ENCODE measurements at places on chromosomes 7 and 10.

DNA sequence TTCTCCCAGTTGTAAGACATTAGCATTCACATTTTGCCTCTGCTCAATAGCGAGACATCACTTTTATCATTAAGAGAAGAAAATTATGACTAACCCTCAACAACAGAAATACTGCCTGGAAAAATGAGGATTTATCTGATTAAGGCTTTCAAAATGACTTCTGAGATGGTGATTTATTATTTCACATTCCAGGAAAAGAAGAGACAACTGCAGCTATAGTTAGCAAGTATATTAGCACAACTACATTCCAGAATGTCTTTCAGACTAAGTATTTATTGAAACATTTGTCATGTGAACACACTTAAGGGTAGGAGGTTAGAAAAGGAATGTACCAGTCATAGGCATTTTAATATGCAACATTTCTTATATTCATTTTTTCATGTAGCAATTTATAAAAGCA lies 162.0 kb downstream of the IQUB start:
- DNase-seq: no peak

DNA sequence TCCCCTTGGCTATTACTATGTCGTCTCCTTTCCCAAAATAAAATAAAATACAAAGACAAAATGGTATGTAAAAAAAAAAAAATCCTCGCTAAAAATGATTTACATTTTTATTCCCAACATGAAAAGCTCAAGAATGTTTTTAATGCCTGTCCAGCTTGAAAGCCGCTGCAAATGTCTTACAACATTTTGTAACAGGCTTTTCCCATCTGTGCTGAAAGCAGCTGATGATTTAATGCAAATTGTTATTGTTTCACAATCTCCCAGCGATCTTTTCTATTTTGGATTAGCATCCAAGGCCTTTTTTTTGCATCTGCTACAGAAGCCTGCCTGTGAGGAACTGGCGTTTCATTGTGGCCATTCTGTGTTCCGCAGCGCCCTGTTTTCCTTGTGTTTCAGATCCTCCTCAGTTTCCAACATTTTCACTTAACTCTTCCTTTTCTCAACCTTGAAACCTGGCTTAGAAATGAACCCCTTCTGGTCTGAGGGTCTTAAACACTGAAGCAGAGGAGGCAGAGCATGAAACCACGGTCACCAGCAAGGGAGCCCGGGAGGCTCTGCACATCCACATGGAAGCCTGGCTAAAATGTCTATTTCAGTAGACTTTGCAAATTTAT lies 712.1 kb downstream of the PARD3 start:
- no peak for DNase-seq

DNA sequence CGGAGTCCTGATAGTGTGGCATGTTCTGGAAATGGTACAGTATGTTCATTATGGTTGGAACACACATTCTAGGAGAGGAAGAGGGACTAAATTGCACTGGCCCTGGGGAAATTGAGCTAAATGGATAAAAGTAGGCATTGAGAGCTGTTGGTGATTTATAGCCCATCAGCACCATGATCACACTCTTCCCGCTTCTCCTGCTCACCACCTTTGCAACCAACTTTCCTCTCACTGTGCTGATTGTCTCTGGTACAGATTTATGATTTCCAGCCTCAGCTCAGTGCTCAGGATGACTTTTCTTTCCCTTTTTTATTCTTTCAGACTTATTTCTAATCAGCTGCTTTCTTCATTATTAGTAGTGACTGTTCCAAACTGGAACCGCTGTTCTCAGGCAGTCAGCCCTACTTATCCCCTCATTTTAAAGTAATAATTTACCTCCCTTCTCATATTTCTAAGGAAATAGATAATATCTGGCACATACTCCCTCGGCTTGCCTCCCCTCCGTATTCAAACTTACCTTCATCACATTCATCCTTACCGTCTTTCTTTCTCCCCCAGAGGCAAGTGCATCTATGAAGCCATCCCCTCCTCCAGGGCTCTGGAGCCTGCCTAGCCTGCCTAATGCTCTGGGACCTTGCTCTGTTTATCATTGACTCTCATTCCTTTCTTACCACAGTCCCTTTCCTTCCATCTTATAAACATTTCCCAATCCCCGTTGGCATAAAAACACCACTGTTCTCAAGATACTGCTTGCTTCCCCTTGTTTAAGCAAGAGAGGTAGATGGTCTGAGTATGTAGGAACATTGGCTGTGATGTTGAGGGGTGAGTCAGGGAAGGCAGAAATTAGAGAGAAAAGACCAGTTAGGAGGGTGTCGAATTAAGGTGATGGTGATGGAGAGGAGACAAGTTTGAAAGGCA lies 51.6 kb upstream of the RPA3 start:
- DNase-seq: no peak

GRCh38 chr7:118140468-118140867 lies 43.5 kb upstream of the LSM8 start:
- DNase-seq: no peak

GRCh38 chr7:20113427-20114027 lies 103.7 kb downstream of the MACC1 start:
- no peak for DNase-seq

- no peak for DNase-seq
Measured at GRCh38 chr7:70336536-70336935, 738.3 kb downstream of the AUTS2 start.

GRCh38 chr10:94735197-94735596 lies 27.3 kb upstream of the CYP2C19 start:
- DNase-seq: no peak

DNA sequence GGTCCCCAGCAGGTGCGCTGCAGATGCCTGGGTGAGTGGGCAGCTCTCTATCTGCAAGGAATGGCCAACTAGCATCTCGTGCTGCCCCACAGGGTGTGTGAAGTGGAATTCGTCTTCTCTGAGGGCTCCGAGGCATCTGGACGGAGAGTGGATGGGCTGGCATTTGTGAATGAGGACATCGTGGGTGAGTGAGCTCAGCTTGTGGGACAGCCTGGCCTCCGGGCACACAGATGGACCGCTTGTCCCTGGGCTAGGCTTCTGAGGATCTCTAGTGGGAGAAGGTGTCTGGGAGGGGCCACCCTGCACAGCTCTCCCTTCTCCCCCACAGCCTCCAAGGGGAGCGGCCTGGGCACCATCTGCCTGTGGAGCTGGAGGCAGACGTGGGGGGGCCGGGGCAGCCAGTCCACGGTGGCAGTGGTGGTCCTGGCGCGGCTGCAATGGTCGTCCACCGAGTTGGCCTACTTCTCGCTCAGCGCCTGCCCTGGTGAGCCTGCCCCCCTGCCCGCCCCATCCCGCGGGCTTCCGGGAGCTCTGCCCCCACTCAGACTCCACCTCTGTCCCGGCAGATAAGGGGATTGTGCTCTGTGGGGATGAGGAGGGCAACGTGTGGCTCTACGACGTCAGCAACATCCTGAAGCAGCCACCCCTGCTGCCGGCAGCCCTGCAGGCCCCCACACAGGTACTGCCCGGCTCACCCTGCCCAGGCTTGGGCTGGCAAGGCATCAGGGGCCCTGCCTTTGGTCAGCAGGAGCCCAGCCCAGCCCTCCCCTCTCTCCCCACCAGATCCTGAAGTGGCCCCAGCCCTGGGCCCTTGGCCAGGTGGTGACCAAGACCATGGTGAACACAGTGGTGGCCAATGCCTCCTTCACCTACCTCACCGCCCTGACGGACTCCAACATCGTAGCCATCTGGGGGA lies 6.3 kb downstream of the POLR2J start:
- no peak for DNase-seq

- DNase-seq: no peak
Measured at GRCh38 chr7:57438244-57438643, 11.7 kb upstream of the ZNF716 start.

DNA sequence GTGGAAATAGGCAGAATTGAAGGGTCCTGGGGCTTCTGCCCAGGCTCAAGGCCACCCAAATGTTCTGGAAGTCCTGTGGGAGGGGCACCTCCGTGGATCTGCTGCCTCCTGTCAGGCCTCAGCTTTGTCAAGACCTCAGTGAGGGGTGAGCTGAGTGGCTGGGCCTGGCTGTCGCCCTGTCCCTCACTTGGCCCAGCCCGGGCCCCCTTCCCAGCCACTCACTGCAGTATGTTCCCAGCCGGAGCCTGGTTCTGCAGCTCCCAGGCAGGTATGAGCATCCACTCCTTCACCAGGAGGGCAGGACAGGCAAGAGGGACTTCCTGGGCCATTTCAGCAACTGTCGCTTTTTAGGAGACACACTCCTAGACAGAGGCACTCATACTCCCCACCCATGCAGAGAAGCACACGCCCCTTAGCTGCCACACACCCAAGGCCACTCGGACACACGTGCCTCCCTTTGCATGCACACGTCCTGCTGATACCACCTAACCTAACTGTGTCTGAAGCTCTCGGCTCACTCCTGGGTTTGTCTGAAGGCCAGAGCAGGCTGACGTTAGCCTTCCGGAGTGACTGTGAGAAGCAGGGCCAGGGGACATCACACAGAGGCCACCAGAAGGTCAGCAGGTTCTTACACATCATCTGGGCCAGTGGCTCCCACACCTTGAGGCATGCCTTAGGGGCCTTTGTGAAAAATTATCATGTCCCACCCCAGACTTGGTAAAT lies 72.2 kb upstream of the COL13A1 start:
- no peak for DNase-seq

GRCh38 chr10:5831446-5831782 lies 18.2 kb upstream of the GDI2 start:
- DNase-seq: no peak

DNA sequence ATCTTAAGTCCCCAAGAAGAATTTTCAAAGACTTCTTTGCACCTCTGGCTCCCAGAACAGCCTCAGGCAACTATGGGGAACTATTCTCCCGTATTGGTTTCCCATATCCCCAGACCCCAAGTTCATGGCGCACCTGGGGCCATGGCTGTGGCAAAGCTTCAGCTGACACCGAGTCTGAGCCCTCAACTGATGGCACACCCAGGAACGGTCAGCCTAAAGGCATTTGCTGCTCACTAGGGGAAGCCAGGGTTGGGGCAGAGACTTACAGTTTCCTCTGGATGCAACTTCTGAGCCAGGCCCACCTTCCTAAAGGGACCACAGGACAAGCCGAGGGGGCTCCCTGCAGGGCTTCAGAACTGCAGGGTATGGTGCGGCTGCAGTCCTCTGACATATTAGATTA lies 13.7 kb upstream of the CPA1 start:
- no peak for DNase-seq

DNA sequence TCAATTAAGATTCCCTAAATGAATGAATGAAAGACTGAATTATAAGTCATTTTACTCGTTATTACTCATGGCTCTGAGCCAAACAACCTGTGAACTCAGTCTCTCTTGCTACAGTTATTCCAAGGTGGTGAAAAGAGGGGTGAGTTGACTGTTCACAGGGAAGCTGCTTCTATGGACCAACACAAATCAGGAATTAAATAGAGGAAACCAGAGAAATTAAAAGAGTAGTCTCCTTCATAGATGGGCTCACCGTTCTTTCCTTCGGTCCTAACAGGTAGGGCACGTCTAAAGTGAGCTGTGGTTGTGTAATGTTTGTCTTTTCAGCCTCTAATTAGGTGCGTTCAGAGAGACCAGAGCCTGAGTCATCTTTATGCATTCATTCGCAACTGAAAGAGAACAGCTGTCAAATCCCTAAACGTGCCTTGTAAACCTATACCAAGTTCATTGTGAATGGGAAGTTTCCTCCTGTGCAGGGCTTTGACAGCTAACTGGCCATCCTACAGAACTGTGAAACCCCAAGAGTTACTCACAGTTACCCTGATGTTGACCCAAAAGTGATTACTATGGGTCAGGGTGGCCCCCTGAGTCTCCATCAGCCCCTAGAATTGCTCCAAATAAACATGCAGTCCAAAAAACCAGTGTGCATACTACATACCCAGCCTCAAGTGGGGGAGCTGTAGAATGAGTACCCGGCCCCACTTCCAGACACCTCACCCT lies 18.2 kb upstream of the C10orf53 start:
- no peak for DNase-seq

DNA sequence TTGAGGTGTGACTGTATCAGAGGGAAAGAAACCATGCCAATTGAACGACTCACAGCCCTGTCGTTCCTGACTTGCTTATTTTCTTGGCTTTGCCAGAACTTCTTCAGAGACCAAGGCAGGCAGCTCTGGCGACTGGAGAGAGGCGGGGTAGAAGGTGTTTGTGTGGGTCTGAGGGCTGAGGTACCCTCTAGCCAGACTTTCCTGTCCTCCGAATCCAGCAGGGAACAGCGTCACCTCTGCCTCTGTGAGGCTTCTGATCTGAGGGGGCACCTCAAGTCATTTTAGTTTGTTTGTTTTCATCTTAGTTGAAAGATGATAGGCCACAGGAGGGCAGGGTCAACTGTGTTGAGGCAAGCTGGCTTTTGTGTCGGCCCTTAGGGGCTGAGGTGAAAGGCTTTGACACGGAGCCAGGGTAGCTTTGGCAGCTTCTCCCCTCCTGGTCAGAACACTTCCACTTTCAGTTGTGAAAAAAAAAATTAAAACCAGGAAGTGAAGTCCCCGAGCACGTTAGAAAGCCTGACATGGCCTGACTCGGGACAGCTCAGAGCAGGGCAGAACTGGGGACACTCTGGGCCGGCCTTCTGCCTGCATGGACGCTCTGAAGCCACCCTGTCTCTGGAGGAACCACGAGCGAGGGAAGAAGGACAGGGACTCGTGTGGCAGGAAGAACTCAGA lies 1.9 kb downstream of the ACSL5 start:
- DNase-seq: peak; percentile 10

DNA sequence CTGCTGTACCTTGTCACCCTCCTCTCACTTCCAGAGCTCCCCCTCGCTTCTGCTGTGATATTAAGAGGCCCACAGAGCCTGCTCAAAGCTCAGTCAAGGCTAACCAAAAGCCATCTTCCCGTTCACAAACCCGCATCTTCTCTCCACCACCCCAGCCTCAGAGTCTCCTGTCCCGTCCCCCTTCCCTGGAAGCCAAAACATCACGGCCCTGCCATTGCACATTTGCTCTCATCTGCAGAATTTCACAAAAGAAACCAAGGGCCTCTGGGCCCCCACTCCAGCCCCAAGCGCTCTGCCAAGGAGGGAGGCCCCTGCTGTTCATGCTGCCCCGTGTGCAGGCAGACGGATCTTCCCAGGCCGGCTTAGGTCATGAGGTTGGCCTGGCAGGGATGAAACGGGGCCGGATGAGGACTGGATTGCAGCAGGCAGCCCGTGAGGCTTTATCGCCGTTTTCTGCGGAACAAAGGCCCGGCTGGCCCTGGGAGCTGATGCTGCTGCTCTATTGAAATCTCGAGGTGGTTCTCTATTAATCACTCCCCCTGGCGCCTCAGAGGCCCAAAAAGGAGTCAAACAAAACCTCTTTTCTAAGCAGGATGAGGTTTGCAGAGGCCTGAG lies 31.6 kb upstream of the FOXK1 start:
- DNase-seq: no peak

GRCh38 chr7:107758667-107759066 lies 14.7 kb downstream of the CBLL1 start:
- DNase-seq: no peak

- no peak for DNase-seq
Measured at GRCh38 chr7:4523219-4523618, 158.9 kb upstream of the FOXK1 start.

All from T-helper 9 cell (primary cell).